SW480 (cell line): ENCODE measurements at places on chromosomes 4 and X.

DNA sequence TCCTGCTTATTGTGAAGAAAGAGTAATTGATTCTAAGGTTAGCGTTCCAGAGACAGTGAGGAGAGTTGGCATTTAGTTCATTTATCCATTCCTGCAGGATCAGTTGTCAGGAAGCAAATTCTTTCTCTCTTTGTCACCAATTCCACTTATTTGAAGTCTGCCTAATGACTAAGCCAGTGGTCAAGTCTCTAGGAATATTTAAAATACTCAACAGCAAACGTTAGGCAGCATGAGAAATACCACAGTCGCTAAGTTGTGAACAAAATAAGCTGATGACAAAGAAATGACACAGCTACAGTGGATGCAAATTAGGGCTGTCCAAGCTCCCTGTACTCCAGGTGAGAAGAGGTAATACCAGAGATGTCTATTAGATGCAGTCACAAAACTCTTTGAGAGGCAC lies 6.6 kb upstream of the MAGEB17 start:
- peak; percentile 87 for DNase-seq

- DNase-seq = no peak
These were observed 29.6 kb upstream of the MBNL3 start for GRCh38 chrX:132518401-132518800.

DNA sequence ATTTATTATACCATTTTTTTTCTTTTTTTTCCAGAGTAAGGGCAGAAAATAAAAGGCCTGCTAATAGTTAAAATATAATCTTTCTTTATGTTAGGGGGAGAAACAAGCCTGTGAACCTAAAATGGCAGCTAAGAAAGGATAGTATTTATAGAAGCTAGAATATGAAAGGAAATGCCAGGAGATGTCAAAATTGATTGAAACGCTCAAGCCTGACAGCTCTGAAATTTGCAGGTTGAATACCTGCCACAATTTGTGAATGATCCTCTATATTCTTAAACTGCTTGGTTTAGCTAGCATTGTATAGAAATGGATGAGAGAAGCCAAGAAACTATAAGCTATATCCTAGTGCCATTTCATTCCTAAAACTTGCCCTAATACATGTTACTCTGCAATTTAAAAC lies 757.3 kb upstream of the PABPC4L start:
- no peak for DNase-seq

DNA sequence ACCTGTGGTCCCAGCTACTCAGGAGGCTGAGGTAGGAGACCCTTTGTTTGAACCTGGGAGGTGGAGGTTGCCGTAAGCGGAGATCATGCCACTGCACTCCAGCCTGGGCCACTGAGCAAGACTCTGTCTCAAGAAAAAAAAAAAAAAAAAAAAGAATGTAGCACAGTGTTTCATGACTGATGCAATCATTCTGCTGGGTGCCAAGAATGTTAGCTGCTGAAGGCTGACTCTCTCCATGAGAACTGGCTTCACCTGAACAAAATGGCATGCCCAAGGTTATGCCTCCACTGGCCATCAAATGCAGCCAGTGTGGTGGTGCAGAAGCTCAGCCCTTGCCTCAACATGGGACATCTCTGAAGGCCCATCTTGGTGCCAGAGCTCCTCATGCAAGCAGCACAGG lies 412.1 kb downstream of the ADAM29 start:
- DNase-seq = no peak

DNA sequence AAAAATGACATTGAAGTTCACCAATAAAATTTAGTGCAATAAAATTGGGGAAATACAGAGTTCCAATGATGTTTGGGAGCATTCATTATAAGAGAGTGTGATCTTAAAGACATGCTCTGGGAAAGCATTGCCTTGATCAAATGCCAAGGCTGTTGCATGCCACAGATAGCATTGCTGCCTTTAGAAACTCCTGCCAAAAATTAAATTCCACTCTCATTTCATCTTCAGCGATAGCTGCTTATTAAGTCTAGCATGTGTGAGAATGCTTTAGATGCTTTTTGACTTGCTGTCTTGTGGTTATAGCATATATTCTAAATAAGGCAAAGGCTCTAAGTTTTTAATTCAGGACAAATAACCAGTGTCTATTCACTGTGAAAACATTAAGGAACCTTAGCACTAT lies 49.3 kb downstream of the NPNT start:
- no peak for DNase-seq

GRCh38 chrX:109534933-109535332 lies 1.7 kb upstream of the NXT2 start:
- DNase-seq = no peak

DNA sequence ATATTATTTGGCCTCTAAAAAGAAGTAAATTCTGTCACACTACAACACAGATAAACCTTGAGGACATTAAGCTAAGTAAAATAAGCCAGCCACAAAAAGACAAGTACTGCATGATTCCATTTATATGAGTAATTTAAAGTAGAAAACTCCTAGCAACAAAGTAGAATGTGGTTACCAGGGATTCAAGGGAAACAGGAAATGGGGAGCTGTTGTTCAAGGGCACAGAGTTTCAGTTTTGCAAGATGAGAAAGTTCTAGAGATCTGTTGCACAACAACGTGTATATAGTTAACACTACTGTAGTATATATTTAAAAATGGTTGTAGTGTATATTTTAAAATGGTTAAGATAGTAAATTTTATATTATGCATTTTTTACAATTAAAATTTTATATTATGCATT lies 25.4 kb downstream of the SEC31A start:
- DNase-seq = no peak

GRCh38 chr4:54496412-54496811 lies 161.3 kb upstream of the KIT start:
- no peak for DNase-seq

DNA sequence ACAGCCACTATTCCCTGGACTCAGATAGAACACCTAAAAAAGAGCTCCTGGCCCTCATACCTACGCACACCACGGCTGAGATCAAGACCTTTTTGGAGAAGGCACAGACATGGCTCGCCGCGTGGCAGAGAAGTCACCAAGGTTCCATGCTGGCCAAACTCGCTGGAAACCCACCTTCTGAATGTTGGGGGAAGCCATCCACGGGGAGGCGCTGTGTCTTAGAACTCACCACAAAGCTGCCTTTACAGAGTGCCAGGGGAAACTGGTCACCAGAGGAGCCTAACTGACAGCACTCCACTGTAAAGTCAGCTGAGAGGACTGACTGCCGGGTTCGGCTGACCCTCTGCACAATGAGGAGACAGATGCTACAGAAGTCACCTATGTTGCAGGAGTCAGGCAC lies 97.9 kb downstream of the NEUROG2 start:
- no peak for DNase-seq

GRCh38 chr4:104099141-104099540 lies 379.4 kb upstream of the TACR3 start:
- DNase-seq = no peak

- DNase-seq = no peak
These were observed 1284.0 kb downstream of the RAPGEF2 start for GRCh38 chr4:160386846-160387245.

- no peak for DNase-seq
These were observed 38.8 kb downstream of the SEPTIN6 start for GRCh38 chrX:119654112-119654531.

GRCh38 chrX:43530837-43531236 lies 125.3 kb upstream of the MAOA start:
- DNase-seq = no peak

DNA sequence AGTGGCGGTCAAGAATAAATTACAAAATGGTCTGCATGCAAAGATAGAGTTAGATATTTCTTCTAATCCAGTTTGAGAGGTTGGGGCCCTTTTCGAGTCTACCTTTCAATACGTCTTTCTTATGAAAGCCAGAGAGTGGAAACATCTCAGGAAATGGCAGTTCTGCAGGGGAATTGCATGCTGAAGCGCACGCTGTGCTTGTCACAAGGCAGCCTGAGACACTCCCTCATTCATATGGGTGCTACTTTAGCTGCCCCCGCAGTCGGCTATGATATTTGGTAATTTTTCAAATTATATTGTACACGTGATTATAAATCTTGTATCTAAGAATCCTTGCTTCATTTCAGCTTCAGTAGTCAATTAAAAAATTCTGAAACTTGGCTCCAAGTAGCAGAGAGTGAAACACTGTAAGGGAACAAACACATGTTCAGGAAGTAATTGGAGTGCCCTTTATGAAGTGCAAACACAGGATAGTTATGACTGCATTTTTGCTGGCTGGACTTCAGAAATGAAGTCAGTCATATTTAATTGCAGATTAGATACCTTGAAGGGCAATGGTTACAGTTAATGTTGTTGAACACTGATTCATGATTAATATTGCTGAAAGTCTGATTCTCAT lies 145.5 kb upstream of the NAP1L5 start:
- DNase-seq = no peak

- no peak for DNase-seq
These were observed 8.3 kb upstream of the CD40LG start for GRCh38 chrX:136639506-136640176.

DNA sequence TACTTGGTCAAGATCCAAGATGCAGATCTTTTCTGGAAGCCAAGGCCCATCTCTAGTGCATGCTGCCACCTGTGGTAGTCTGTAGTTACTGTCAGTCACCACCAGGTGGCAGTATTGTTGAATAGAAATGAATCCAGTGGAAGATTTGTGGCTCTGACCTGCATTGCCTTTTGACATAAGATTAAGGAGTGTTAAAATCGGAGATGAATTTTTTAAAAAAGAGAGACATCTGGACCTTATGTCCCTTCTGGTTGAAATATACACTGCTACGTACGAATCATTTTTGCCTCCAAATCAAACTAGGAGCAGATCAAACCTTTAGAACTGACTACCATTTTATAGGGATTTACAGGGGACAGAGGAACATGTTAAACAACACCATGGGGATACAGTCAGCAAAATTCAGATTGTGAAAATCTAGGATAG lies 46.9 kb upstream of the RHOH start:
- DNase-seq = peak; percentile 60

GRCh38 chr4:110442788-110443187 lies 33.2 kb upstream of the ENPEP start:
- DNase-seq = no peak

DNA sequence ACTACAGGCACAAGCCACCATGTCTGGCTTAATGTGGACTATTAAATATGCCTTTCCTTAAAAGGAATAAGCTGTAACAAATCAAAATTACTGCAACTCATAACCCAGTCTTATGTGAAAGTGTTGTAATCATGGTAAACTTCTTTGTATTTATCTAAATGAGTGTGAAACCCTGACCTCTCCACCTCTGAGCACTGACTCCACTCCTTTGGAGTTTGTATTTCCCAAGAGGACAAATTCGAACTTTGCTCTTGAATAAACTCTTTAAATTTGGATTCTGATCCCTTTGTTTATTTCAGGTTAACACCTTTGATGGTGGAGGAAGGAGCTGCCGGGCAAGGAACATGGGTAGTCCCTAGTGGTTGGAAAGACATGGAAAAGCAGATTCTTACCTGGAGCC lies 48.3 kb upstream of the FAM9A start:
- DNase-seq = no peak

DNA sequence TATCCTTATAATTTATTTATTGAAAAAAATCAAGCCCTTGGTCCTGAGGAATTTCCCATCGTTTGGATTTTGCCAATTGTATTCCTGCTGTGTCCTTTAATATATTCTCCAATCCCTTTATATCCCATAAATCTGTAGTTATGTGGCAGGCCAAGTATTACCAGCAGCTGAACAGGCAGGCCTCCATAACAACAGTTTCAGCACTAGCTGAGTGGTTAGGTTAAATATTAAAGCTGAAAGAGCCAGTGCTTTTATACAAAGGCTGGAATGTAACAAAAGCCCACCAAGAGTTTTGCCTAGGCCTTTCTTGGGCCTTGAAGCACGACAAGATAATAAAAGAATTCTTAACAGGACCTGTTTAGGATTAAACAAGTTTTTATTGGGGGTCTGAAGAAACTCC lies 366.6 kb upstream of the GALNT7 start:
- no peak for DNase-seq

DNA sequence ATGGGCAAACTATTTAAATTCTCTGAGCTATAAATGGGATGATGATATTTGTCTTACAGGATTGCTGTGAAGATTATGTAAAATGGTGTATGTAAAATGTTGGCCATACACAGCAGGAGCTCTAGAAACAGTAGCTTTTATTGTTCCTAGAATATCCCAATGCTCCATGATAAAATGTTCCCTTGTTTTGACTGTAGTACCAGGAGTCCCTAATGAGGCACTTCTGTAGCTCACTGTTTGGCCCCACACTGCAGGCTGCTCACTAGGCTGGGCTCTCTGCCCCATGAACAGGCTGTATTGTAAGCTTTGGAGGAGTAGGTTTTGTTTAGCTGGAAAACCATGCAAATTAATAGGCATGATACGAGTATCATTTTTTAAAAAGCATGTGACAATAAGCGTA lies 3.3 kb upstream of the FGA start:
- DNase-seq = no peak

GRCh38 chr4:61408861-61409260 lies 208.7 kb downstream of the ADGRL3 start:
- no peak for DNase-seq

GRCh38 chr4:112770114-112770513 lies 133.2 kb downstream of the LARP7 start:
- no peak for DNase-seq

GRCh38 chrX:14496674-14497073 lies 32.7 kb upstream of the GLRA2 start:
- no peak for DNase-seq

GRCh38 chrX:131572372-131573014 lies 28.6 kb downstream of the OR13H1 start:
- DNase-seq = no peak
